ENCODE measurements at places on chromosomes 1 and 21.

- DNase-seq: peak; percentile 66
Measured at GRCh38 chr1:166479052-166479631, 312.3 kb upstream of the FAM78B start.

- DNase-seq: peak; percentile 48
Measured at GRCh38 chr21:38257667-38258066, 876 bp downstream of the KCNJ15 start.

GRCh38 chr1:38052750-38053415 is 6.3 kb upstream of the POU3F1 start:
- DNase-seq: no peak

DNA sequence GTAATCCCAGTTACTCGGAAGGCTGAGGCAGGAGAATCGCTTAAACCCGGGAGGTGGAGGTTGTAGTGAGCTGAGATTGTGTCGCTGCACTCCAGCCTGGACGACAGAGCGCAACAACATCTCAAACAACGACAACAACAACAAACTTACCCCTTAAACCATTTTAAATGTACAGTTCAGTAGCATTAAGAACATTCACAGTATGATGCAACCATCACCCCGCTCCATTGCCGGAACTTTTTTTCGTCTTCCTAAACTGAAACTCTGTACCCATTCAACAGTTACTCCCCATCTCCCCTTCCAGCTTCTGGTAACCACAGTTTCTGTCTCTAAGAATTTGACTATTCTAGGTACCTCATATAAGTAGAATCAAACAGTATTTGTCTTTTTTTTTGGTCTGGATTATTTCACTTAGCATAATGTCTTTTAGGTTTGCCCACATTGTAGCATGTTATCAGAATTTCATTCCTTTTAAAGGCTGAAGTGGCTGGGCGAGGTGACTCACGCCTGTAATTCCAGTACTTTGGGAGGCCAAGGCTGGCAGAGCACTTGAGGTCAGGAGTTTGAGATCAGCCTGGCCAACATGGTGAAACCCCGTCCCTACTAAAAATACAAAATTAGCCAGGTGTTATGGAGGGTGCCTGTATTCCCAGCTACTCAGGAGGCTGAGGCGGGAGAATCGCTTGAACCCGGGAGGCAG is 19.6 kb downstream of the CA6 start:
- DNase-seq: no peak

DNA sequence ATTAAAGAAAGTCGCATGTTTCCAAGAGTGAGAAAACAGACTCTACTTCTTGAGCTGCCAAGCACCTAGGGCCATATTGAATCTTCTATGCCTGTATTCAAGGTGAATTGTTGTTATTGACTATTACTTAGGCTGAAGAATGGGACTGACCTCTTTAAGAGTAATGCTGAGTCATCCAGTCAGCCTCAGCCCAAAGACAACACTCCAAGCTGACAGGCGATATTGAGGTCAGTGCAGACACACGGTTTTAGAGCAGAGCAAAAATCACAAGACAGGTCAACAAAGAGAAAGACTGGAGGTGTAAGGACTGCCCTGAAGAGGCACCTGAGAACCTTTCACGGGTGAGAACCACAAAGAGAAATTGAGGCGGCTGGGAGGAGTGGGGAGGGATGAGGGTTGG is 146.9 kb downstream of the MIS18A start:
- no peak for DNase-seq
